ENCODE measurements at places on chromosomes 2 and 18.

DNA sequence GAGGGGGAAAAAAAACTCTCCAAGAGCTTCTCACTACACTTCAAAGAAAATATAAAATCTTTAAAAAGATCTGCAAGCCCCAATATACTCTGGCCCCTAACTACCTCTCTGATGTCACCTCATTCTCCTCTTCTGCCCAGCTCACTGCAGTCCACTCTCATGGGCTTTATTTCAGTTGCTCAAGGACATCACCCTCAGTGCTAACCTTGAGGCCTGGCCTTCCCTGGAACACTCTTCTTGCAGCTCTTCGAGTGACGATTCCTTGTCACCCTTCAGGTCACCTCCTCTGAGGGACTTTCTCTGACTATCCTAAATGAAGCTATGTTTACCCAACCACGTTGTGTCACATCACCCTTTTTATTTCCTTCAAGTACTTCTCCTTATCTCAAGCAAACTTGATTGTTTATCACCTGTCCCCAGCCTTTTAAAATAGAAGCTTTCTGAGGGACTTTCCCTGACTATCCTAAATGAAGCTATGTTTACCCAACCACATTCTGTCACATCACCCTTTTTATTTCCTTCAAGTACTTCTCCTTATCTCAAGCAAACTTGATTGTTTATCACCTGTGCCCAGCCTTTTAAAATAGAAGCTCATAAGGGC, 10.4 kb downstream of the RTTN start:
- DNase-seq, result no peak

GRCh38 chr2:234203135-234203984, 152.9 kb downstream of the SPP2 start:
- DNase-seq, result no peak

DNA sequence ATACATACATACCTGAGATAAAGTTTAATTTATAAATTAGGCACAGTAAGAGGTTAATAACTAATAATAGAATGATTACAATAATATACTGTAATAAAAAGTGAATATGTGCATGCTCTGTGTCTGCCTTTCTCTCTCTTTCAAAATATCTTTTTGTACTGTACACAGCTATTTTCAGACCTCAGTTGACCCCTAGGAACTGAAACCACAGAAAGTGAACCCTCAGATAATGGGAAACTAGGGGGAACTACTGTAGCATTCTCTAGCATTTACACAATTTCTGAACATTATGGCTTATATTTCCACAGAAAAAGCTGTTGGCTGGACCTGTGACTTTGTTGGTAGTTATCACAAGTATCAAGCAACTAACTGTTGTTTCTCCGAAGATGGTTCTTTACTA, 25.9 kb downstream of the WDR75 start:
- no peak for DNase-seq

DNA sequence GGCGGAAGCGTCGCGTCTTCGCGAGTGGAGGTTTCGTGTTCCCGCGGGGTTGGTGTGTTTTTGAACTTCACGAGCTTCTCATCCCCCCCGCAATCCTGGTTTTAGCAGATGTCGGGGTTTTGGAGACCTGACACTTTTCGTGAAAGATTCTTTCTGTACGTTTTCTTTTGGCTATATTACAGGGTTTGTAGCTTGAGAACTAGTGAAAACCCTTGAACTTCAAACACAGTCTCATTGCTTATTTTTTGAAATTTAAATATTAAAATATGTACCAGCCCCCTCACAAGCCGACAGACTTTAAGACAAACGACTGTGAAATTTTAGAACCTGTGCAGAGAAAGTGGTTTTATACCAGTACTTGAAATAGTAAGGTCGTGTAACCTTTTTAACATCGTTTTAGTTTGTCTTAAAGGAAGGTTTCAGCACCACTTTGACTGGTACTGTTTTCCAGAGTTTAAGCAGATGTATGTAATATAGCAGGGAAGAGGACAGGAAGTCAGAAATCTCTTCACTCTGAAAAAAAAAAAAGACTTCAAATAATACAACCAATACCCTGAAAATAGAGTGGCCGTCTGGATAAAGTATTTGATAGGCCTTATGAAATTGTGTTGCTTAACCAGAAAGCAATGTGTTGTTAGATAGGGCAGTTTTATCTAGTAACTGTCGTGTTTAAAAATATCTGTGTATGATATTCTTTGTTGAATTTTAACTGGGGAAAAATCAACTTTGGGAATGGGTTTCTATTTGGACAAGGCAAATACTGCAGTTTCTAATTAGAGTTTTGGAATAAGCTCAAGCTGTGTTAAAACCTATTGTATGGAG, 1.4 kb downstream of the SPATS2L start:
- no peak for DNase-seq

DNA sequence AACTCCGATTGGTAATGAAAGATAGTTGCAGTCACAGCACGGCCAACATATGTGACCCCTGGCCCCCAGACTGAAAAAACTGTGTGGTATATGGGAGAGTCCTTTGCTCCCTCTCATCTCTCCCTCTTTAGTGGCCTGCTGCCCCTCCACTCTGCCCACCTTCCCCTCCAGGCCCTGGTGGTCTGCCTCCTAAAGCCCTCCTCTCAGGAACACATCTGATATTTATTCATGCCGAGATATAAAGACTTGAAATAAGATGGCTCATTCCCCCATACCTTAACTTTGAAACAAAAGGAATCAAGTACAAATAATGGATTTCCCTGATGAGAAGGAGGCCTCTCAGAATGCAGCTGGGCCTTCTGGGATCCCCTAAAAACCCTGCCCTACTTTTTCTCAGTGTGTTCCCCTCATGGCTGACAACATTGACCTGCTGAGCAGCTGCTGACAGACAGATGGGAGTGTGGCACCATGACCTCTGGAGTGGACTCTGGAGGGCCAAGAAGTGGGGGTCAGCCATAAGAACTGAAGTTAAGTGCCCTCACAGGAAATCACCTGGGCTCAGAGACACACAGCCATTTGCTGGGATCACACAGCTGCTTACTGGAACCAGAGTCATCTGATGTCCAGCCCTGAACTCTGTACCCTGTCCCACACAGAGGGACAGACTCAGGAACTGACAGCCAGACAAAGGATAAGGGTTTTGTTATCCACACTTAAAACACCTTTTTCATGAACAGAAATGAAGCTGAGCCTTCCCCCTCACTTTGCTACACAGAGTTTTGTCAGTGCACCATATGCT, 39.8 kb upstream of the ST8SIA3 start:
- DNase-seq, result no peak

- no peak for DNase-seq
These were observed 55.5 kb downstream of the RIT2 start for GRCh38 chr18:43060020-43060419.

DNA sequence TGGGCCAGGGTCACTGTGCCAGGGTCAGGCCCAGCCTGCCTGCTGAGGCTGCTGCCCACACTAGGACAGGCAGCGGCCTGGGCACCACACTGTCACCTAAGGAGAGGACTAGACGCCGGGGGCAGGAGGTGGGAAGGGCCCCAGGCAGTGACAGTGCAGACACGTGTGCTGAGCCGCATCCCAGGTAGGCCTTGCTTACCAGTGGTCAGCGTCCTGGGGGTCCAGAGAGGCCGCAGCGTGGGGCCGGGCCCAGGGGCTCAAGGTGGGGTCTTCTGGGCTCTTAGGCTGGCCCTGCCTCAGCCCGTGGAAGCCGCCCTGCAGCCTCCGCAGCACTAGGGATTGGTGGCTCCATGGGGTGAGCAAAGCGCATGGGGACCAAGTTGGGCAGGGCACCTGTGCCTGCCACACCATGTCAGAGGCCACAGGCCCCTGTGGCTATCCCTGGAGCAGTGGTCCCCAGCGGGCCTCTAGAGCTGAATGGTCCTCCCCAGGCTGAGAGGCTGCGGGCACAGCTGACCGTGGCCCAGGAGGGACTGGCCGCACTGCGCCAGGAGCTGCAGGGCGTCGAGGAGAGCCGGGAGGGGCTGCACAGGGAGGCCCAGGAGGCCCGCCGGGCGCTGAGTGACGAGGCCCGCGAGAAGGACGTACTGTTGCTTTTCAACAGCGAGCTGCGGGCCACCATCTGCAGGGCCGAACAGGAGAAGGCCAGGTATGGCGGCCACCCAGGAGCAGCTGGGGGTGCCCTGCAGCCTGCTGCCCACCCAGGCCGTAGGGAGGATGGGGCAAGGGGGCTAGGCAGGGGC, 35.2 kb upstream of the SNED1 start:
- no peak for DNase-seq

DNA sequence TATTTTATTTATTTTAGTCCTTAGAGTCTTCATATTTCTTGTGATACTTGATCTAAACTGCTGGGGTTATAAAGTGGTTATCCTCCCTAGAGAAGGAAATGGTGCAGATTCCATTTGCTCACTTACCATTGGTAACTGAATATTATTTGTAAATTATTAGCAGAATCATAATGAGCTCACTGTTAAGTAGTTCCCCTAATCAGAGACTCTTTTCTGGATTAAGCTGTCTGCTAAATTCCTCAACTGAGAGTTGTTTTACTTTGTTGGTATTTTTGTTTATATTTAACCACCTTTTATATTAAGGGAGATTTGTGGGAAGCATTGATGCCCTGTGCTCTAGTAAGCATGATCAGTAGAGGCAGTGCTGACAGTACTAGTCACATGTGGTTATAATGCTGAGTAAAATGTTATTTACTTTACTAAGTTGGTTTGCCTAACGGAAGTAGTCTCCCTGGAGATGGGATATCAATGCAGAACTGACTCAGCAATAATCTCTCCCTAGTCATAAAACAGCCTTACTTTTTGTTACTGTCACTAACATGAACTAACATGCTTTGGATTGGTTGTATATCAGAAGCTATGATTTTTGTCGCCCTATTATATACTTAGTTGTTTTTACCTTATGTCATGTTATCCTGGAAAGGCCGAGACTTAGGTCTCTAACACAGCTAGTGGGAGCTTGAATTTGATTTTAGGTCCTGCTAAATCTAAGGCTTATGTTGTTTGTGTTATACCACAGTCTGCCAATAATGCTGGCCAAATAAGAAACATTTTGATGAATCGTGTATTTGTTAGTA, 166.7 kb downstream of the MCFD2 start:
- no peak for DNase-seq

GRCh38 chr2:101433465-101433864, 41.4 kb downstream of the RFX8 start:
- no peak for DNase-seq

DNA sequence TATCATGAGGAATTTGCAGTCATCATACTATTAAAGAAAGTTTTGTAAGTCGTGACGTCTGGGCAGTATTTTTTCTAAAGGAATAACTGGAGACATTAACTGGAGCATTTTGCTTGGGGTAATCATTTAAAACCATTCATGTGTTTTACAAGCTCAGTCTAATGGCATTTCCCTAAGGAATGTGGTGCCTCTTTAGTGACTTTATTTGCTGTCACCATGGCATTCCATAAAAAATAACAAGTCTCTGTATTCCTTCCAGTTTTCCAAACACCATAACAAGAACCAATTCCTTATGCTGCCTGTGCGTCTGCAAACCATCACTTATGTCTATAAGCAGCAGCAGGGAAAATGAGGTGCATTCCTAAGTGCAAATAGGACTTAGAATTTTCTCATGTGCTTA, 82.8 kb downstream of the EPB41L3 start:
- no peak for DNase-seq

DNA sequence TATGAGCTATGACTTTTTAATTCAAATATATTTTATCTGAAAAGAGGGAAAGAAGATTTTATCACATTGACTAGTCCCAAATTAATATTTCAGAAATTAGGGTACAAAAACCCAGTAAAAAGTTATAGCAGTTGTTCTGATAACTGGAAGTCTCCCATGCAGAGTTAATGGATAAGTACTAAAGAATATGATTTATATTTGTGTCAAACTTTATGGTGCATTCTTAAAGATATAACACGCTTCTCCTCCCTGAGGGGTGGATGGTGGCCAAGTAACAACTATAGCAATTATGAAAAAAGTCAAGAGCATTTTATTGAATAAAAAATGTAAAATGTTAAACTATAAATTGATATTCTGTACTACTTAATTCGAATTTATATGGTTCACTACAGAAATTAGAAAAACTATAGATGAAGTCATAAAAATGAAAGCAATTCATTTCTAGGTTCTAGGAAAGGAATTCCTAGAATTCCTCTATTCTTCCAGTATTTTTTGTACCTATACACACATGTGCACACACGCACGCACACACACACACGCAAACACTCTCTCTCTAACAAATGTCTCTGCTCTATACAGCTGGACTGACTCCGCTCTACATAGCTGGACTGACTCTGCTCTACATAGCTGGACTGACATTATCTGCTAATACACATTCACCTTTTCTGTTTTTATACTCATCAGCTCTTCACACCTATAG, 111.3 kb downstream of the PRELID3A start:
- DNase-seq, result no peak

DNA sequence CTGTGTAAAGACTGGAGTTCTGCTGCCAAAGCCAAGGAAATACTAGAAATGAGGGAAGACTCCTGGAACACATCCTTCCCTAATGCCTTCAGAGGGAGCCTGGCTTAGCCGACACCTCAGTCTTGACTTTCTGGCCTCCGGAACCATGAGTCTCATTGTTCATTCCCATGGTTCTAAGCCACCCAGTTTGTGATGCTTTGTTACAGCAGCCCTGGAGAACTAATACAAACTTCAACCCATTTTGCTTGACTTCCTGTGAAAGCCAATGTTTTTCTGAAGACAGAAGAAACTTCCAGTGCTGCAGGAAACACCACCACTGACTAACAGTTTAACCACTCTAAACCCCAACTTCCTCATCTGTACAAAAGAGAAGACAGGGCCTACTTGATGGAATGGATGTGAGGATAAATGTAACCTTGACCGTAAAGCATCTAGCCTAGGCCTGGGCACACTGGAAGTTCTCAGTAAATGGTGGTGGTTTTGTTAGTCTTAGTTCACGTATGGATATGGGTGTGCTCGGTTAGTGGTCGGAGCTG, 85.9 kb upstream of the RFX8 start:
- DNase-seq, result no peak

DNA sequence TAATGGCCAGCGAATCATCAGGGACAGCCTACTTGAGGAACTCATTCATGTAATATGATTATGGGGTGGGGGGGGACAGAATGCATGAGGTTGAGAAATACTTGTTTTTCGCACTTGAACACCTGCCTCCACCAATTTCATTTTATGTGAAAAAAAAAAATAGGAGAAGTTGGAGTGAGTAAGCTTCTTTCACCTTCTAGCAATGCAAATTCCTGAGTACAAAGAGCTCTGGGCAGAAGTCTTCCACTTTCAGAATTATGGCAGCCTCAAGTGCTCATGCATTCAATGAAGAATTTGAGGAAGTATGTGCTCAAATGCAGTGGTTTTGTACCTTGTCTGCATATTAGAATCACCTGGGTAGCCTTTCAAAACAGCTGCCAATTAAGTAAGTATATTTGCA, 40.1 kb upstream of the GPD2 start:
- DNase-seq, result no peak

- no peak for DNase-seq
These were observed 61.4 kb downstream of the DYM start for GRCh38 chr18:49399003-49399402.

DNA sequence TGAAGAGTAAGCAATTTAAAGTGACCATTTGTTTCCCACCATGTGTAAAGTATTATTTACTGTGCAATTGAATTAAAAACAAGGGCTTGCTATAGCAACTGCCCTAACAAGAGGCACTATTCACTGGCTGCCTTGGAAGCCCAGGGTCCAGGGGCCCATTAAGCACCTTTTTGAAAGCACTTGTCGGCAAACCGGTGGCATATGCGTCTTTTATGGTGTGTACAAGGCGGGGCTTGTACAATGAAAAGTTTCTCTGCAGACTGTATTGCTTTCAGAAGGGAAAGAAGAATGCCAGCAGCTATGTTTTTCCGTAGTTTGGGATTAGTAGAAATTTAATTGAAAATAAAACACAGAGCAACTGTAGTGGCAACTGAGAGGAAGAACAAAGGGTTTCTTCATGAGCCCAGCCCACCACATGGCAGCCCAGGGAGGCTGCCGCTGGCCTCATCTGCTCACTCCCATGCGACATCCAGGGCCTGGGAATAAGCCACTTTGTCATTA, 279.5 kb upstream of the PARD3B start:
- DNase-seq, result no peak

Measured in cortex of kidney (tissue), 1 donor.